ENCODE measurements at places on chromosomes 6 and 20.

DNA sequence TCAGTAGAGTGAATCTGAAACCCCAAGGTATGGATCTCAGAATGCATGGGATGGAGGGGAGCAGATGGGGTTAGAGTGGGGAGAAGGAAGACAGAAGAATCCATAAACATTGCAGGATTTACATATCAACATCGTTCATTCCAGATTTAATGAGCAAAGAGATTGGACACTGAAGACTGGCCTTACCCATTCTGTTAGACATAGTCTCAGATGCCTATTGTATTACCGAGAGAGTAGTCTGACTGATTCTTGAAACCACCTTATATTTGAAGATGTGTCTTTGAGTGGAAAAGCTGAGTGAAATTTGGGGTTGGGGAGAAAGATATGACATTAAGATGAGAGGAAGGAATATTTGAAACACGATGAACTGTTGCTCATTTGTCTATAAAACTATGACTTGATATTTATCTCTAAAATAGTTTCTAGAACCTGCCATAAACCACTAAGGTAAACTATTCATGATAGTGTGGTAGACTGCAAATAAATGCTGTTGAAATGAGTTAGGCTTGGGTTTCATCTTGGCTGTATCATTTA, 5.7 kb downstream of the HLA-DRA start:
- DNase-seq, result no peak

DNA sequence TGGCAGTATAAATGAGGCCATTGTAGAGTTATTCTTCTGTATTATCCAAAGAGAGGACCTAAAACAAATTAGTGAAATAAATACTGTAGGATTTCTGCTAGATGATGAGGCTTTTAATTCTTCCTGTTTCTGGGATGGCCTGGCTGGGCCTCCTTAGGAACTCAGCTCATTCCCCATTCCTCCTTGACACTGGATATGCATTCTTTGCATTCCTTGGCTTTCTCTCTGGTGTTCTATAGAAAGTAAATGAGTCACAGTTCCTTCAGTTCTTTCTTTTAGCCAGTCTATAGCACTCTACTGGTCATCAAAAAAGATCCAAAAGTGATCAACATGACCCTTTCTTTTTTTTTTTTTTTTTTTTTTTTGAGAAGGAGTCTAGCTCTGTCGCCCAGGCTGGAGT, 8.6 kb downstream of the OR10C1 start:
- no peak for DNase-seq

DNA sequence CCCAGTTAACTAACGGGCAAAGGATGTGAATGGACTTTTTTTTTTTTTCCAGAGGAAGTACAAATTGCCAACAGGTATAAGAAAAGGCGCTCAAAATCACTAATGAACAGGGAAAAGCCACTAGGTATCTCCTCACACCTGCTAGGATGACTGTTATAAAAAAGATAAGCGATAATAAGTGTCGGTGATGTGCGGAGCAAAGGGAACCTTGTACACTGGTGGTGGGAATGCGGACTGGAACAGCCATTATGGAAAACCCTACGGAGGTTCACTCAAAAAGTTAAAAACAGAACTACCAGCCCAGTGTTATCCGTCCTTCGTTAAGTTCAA, 787 bp upstream of the RAB32 start:
- no peak for DNase-seq

DNA sequence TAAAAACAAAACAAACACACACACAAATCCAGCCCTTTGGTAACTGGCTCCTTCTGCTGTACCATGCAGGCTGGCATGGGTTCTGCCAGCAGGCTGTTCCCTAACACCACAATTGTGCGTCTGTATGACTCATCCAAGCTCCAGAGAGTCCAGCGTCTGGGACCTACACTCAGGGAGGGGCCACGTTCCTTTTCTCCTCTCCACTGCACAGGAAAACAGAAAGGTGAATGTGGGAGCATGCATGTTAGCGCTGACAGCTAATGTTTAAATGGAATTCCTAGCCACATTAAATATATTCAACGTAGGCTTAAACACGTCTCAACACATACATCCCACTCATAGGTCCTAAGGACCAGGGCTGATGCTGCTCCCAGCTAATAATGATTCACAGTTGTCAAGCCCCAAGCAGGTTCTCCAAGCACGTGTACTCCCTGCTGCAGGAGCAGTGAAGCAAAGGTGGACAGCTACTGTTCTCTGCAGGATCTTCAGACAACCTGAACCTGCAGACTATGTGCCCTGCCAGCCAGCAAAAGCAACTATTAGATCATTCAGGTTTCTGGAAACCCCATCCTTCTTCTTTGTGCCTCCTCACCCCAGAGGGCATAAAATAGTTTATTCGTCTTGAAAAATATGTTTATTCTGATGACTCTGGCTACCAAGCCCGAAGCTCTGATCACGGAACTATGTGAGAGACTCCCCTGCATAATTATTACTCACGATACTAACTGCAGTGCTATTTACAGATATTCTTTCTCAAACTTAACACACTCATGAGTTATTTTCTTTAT, 20.9 kb downstream of the MAP1LC3A start:
- DNase-seq, result peak; percentile 66

GRCh38 chr6:90175627-90176538, 120.8 kb downstream of the BACH2 start:
- DNase-seq, result no peak

GRCh38 chr20:57170343-57170742, 96.1 kb downstream of the BMP7 start:
- DNase-seq, result no peak

DNA sequence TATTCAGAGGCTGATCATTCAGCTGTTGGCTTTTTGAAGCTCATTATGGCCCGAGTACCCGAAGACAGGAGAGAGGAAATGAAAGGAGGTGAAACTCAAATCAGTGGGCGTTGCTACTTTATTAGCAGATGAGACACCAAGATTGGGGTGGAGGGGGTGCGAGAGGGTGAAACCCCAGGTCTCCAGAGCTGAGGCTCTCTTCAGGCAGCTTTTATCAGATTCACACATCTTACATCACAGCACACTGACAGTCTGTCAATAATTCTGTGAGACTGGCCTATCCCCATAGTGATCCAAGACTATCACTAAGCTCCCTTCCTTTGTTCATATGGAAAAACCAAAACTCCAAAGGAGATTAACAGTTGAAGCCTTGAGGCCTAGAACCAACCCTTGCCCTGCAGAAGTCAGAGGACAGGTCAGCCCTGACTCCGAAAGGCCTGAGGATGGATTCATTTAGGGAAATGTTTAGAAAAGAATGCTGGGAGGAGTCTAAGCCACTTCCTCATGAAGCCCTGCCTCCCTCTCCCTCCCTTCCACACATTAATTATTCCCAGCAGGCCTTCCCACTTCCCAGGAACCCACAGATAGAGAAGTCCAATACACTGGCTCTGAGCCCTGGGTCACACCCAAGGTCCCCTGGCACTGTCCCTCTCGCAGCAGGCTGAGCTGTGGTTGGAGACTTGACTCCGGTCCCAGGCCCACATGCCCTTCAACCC, 23.2 kb downstream of the TRERF1 start:
- no peak for DNase-seq

- DNase-seq, result no peak
Measured at GRCh38 chr6:16754274-16754673, 7.0 kb downstream of the ATXN1 start.

DNA sequence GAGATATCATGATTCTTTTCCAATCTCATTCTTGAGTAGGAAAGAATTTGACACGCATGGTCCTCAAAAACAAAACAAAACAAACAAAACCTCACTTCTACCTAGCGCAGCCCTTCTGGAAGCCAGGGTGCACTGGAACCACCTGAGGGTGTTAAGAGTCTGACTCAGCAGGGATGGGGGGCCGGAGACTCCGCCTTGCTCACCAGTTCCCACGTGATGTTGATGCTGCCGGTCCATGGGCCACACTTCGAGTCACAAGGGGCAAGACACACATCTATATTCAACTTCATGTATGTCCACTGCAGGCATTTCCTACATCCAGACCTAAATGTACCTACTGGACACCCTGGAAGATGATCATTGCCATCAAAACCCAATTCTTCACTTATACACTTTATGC, 30.4 kb downstream of the BFSP1 start:
- DNase-seq, result no peak

GRCh38 chr6:166752097-166752496, 125.0 kb upstream of the RPS6KA2 start:
- DNase-seq, result no peak

- no peak for DNase-seq
Measured at GRCh38 chr20:34871966-34872621, 562 bp downstream of the GGT7 start.
